ENCODE measurements at places on chromosomes 13 and 19.

- H3K27me3 ChIP-seq: no peaks in the 10 kb centered on the region
- peaks cover 7% of the 10 kb centered on the region for H3K4me1 ChIP-seq
- H3K27ac ChIP-seq: no peak overlapping the region
- no peaks in the 10 kb centered on the region for H3K36me3 ChIP-seq
- no peak overlapping the region for H3K4me3 ChIP-seq
Observed at GRCh38 chr19:45175515-45176345, 2.3 kb downstream of the TRAPPC6A start.

GRCh38 chr13:50684366-50684765 lies 159.1 kb downstream of the DLEU7 start:
- H3K27me3 ChIP-seq: no peaks in the 10 kb centered on the region
- H3K4me1 ChIP-seq: no peaks in the 10 kb centered on the region
- H3K27ac ChIP-seq: no peak overlapping the region
- DNase-seq: no peak

GRCh38 chr19:13606156-13606555 lies 99.9 kb upstream of the CACNA1A start:
- H3K4me3 ChIP-seq: no peak overlapping the region
- H3K27ac ChIP-seq: no peak overlapping the region
- H3K36me3 ChIP-seq: no peaks in the 10 kb centered on the region
- DNase-seq: no peak

DNA sequence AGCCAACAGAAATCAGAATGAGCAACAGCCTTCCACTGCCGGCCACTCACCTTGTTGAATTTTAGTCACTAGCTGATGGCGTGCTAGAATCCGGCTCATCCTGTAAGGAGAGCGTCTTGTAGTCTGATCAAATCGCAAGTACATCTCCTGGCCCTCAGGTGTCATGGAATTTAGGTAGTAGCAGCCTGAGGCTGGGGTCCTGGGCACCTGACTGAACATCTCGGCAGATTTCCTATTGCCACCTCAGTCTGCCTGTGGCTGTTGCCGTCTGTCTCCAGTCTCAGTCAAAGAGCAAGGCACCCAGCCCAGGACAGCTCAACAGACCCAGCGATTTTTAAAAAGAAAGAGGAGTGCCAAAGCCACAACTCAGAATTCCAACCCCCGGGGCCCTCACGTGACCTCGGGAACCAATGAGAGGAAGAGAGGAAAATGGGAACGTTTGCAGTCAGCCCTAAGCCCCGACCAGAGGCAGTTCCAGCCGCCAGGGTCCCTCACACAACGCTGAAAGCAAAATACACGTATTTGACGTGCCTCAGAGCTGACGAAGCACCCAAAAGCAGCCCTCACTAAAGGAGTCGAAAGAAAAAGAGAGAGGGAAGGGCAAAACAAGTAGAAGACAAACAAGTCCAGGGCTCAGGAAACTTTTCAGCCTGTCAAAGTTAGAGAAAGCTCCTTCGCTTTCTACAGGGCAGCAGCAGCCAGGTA lies at the start of gene STARD13:
STARD13 (minus strand) TSS at position 336 of the 705 bp plus-strand sequence; CDS start at position 219, 117 bp downstream.
- no peaks in the 10 kb centered on the region for H3K36me3 ChIP-seq
- H3K27ac ChIP-seq: peak within 1 kb of the TSS; percentile 88
- H3K4me3 ChIP-seq: peak within 1 kb of the TSS; percentile 73
- peaks cover 16% of the 10 kb centered on the region for H3K4me1 ChIP-seq
- H3K27me3 ChIP-seq: no peaks in the 10 kb centered on the region
- DNase-seq: peak; percentile 79

Data from liver (tissue), 10 donors.